ENCODE measurements at places on chromosomes 1 and 21.

- DNase-seq: peak; percentile 62
Observed at GRCh38 chr21:34526618-34527290, 14.7 kb upstream of the KCNE1 start.

GRCh38 chr1:3233551-3233950, 164.5 kb downstream of the PRDM16 start:
- DNase-seq: no peak

- no peak for DNase-seq
Observed at GRCh38 chr1:196380316-196380715, 227.9 kb downstream of the KCNT2 start.

DNA sequence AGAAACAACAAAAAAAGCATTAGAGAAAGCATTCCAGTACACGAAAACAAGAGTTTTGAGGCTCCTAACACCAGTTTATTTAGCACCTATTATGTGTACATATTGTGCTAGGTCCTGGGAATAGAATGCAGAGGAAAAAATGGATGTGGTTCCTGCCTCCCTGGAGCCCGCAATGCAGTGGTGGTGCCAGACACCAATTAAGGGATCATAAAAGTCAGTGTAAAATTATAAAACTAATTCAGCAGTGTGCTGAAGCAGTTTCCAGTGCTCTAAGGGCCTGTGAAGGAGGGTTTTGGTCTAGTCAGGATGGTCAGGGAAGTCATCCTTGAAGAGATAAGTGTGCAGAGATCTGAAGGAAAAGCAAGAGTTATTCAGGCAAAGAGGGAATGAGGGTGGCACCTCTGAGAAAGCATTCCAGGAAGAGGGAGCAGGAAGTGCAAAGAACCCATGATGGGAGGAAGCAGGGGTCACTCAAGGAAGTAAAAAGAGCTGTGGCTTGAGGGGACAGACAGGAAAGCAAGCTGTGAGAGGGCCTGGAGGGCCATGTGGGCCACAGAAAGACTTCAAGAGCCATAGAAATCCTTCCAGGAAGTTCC, 65.2 kb upstream of the IFNLR1 start:
- no peak for DNase-seq

GRCh38 chr1:116172666-116173065, 61.5 kb downstream of the MAB21L3 start:
- no peak for DNase-seq

GRCh38 chr1:37006132-37006868, 28.0 kb downstream of the GRIK3 start:
- DNase-seq: no peak

GRCh38 chr21:45580576-45581321, 38.5 kb upstream of the SLC19A1 start:
- DNase-seq: no peak

GRCh38 chr1:60984062-60984799, 98.1 kb upstream of the NFIA start:
- DNase-seq: no peak

GRCh38 chr1:71823708-71824305, 458.5 kb downstream of the NEGR1 start:
- peak; percentile 63 for DNase-seq

DNA sequence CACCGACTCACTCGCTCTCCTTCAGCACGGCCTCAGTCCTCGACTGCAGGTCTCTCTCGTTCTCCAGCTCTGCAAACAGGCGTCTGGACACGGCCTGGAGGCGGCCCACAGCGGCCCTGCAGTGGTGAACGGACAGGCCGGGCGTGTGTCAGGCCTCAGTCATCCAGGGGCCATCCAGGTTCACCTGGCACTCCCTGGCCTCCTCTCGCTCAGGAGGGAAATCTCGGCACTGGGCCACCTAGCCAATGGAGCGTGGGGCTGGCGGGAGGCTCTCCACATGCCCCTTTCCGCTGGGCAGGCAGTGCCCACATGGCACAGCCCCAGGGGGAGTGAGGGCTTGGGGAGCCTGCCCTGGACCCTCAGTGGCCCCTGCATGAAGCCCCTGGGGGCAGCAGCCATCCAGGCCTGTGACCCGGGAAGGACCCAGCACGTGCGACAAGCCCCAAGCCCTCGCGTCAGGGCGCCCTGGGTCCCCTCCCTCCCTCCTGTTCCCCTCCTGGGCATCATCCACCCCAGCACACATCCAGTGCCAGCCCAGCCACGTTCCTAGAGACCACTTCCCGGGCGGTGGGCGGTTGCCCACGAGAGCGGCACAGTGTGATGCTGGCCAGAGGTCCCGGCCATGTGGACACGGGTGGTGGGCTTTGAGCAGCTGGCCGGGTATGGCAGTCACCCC, 18.1 kb downstream of the CFAP74 start:
- no peak for DNase-seq

GRCh38 chr1:243249214-243249613, 5.9 kb downstream of the CEP170 start:
- no peak for DNase-seq

- no peak for DNase-seq
Observed at GRCh38 chr1:99751877-99752504, 14.4 kb downstream of the FRRS1 start.

GRCh38 chr1:86787621-86788020, 83.2 kb downstream of the SH3GLB1 start:
- no peak for DNase-seq

DNA sequence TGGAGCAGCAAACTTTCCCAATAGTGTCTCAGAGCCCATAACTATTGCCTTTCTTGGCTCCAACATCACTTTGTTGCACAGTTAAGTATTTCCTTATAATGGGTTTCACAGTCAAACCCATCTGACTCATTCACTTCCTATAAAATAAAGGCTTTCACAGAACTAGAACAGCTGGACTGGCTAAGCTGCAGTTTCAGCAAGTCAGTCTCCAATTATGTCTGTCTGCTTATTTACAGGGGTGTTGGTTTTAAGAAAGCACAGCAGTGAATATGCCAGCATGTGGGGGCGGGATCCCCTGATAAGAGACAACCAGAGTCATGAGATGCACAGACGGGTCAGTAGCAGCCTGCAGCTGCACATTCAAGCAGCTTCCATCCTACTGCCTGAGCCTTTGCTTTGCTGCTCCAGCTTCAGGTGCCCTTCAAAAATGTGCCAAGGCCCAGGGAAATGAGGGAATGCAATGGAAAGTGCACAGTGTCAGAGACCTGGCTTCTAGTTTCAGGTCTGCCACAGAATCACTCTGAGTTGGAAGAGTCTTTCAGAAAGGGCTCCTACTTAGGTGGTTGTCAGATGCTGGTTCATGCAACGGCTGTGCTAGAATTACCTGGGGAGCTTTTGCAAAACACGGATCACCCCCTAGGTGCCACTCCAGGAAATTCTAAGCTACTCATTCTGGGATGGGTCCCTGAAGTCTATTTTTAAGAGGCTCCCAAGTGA, 24.8 kb downstream of the RNF19B start:
- DNase-seq: peak; percentile 68

GRCh38 chr1:15876357-15877055, 29.0 kb downstream of the SPEN start:
- DNase-seq: no peak
